ENCODE measurements at places on chromosomes 1 and 21.

DNA sequence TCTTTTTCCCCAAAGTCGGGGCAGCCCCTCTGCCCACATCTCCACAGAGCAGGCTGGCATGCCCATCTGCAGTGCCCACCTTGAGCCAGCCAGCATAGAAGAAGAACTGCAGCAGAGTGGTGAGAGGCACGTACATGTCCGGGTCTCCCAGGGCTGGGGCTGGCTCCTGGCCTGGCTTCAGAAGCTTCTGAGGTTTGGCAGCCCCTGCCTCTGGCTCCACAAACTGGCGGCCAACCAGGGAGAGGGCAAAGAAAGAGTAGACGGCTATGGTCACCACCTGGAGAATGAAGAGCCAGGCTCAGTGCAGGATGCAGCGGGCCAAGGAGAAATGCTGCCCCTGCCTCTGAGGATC is 3.0 kb downstream of the BEST4 start:
- no peak for DNase-seq

DNA sequence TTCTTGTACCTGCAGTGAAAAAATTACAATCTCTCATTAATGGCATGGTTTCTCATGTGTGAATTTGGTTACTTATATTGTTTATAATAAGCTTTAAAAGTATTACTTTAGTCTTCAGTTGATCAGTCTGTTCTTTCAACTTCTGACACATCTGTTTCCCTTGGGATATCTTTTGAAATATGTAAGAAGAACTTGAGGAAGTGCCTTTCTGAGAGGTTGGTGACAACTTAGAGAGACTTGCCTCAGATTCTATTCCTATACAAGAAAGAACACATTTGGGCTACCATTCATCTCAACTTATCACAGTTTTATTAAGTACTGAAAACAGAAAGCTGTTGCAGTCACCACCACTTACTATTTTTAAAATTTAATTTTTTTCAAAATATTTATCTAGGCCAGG is 8.1 kb downstream of the AKNAD1 start:
- DNase-seq = no peak

DNA sequence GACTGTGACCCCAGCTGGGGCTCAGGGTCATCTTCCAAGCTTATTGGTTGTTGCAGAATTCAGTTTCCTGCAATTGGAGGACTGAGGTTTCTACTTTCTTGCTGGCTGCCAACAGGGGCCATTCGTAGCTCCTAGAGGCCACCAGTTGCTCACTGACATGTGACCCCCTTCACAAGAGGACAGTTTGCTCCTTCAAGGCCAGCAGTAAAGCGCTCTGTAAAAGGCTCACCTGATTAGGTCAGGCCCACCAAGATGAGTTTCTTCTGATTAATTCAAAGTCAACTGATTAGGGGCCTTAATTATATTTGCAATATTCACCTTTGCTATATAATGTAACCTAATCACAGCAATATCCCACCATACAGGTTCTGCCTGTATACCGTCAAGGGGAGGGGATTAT is 68.9 kb downstream of the SLC9A1 start:
- DNase-seq = no peak

DNA sequence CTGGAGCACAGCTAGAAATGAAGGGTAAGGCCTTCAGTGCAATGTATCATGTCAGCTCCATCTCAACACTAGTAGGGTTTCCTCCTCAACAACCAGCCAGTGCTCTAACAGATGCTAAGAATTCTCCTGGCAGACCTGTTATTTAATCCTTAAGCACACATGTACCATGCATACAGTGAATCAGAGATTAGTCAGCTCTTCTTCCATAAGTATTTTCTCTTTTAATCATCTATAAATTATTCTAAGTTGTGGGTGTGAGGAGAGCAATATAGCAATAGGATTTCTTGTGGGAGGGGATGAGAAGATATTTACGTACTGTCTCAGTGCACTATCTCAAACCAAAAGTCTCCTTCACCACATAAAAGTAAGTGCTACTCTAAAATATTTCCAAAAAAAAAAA is 95.3 kb downstream of the COP1 start:
- no peak for DNase-seq

GRCh38 chr21:15842565-15842880 is 112.7 kb downstream of the USP25 start:
- no peak for DNase-seq

DNA sequence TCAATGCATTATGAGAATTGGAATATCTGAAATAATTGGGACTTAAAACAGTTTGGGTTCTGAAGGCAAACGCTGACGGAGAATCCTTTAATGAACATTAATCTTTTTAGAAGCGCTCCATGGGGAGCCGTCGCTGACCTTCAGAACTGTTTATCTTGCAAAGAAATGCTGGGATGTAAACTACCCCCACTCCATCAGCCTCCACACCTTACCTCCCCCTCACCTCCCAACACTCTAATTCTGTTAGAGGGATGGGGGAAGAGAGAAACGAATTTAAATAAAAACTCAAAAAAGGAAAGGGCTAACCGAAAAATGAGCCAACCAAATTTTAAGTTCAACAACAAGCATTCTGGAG is 44.1 kb upstream of the DNAJC6 start:
- DNase-seq = no peak

GRCh38 chr1:226827458-226827857 is 43.0 kb upstream of the PSEN2 start:
- no peak for DNase-seq

DNA sequence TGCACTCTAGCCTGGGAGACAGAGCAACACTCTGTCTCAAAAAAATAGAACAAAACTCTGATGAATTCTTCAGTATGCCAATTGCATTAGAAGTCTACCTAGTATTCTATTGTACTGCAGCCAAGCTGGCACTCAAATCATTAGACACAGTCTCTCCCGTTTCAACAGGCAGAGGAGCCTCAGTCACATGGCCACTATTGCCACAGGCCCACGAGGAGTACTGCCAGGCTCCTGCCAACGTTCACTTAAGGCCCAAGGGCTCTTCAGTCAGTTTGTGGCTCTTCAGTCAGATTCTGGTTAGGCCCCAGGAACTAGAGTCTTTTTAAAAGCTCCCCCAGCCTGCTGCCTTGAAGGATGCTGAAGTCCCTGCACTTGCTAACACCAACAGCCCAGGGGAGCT is 73.4 kb downstream of the SH3BGR start:
- DNase-seq = no peak

DNA sequence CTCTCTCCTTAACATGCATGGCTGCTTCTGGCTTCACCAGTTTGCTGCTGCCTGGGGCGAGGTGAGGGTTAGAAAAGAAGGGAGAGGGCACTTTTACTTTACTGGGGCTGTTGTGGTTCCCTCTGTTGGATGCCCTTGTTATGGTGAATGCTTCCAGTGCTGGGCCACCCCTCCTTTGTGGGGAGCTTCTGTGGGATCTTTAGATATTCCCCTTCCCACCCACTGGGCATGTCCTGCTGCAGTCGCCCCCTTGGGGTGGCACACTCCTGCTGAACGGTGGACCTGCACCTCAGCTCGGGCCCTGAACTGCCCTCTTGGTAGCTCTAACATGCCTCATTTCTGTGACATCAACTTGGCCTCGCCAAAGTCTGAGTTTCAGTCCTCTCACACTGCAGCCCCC is 6.0 kb downstream of the TNN start:
- DNase-seq = no peak

DNA sequence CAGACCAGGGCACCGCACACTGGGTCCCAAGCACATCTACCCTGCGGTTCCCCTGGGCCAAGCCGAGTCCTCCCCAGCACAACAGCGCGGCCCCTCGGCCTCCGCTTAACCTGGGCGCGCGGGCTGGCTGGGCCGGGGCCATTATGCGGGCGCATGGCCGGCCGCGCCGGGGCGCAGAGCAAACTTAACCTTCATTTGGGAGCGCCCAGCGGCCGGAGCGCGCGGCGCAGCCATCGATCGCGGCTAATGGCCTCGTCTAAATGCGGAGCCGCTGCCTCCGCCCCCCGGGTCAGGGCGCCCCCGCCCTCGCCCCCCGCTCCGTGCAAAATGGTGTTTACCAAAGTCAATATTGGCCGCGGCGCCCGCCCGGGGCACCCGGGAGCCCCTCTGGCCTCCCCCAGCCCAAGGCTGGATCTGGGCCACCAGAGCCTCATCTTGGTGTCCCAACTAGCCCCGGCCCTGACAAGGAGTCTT is 272.1 kb downstream of the TRABD2B start:
- no peak for DNase-seq

DNA sequence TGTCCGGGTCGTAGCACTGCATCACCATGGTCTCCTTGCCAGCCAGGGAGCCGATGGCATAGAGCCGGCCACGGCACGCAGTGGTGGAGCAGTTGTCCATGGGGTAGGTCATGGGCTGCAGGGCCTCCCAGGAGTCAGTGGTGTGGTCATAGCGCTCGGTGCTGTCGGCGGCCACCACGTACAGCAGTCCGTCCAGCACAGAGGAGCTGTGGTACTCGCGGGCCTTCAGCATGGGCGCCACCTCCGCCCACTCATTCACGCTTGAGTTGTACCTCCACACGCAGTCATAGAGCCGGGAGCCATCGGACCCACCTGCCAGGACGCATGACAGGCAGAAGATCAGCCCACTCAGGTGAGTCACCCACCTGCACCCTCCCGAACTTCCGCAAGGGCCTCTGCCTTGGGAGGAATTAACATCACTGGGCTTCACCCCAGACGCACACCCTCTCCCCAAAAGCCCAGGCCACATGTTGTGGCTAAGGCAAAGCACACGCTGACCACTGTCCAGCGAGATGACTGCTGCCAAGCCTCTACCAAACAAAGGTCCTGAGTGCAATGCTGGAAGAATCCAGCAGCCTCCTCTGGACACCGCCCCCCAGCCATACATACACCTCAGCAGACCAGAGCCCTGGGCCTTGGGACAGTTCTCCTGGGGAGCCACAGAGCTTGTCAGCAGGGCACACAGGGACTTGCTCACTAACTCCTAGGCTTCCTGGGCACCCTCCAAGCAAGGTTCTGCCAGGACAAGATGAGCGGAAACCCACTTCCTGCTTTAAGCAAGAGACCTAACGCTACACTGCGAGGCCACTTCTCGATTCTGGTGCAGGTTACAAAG is 3.3 kb downstream of the KLHL21 start:
- DNase-seq = no peak

DNA sequence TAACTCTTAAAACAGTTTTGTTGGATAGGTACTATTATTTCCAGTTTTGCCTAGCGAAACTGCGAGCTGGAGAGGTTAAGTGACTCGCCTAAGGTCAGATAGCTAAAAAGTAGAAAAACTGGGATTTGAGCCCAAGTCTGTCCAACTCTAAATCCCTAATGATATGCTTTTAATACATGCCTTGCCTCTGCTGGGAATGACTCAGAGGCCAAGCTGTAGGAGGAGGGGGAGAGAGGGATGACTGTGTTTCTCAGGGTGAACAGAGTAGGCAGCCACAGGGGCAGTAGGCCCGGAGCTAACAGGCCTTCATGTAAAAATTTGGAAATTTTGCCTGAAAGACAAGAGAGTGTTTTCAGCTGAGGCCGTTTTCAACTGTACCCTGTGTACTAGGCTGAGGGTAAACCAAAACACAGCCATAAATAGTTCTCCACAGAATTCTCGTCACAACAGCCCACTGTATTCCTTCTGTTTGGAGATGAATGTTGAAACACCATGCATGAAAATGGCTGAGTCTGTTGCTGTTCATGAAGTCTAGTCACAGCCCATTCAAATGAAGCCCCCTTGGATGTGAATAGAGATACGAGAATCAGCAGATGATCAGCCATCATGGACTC is 107.5 kb upstream of the HOOK1 start:
- DNase-seq = no peak

DNA sequence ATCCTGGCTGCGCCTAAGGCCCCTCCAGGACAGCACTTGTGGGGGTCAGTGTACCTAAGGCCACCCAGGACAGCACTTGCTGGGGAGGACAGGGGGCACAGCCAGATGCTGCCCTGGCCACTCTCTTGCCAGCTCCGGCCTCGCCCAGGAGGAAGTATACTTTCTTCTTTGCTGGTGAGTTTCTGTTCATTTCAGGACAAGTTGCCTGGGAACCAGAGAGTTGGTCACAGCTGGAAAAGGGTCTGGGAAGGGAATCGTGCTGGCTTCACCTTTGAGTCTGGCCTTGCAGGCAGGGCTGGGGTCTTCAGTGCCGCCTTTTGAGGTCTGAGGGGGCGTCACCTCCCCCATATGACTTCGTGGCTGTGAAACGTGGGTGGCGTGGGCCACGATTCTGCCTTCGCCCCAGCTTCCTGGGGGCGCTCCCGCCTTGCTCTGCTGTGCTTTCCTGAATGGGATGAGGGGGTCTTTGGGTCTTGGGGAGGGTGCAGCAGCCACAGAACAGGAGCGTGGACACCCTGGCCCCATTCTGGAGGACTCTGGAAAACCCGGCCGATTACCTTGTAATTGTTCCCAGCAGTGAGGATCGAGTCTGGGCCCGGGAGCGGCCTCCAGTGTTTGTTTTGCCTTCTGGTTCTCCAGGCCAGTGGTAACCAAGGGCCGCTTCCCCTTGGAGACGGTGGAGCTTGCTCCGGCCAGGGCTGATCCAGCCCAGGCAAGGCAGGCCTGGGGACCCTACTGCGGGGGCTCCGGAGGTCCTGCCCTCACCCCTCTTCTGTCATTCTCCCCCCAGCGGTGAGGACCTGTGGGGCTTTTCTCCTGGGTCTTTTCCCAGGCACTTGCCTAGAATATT is 45.9 kb downstream of the SPSB1 start:
- DNase-seq = no peak

Measured in nucleus accumbens (tissue), 56 donors.